NCI-H82 (cell line): ENCODE measurements at places on chromosomes 2 and 18.
A peak's percentile ranks its signal among the peaks of the same experiment; 100 is the strongest.

- no peak for DNase-seq
Observed at GRCh38 chr2:30721241-30721640, 86.0 kb downstream of the CAPN13 start.

- no peak for DNase-seq
Observed at GRCh38 chr2:177400337-177400923, 7.9 kb downstream of the AGPS start.

DNA sequence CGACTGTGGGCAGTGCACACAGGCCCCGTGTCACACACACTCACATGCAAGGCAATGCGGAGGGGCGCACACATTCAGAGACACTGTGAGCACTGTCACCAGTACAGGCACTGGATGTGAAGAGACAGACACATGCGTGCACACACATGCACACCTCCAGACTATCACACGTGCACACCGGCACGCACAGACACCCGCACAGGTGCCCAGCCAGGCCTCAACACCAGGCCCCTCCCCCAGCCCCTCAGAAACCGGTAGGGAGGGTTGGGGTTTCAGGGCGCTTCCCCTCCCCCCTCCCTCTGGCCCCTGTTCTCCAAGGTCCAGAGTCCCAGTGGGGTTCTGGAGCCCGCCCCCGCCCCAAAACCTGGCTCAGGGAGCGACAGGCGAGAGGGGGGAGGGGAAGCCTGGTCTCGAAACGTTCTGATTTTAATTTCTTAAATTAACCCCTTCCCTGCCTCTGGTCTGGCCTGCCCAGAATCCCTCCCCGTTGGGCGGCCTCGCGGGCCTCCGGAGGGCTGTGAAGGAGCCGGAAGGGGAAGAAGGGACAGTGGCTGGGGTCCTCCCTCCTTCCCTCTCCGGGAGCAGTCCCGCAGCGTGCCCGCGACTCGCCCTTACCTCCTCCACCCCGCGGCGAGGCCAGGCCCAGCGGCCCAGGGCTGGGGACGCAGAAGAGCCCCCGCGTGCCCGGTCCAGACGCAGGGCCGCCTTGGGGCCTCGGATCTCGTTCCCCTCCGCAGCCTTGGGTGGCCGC lies 558 bp downstream of the FBXO41 start:
- peak; percentile 58 for DNase-seq

GRCh38 chr18:71899183-71899582 lies 645.0 kb downstream of the CBLN2 start:
- DNase-seq, result no peak

DNA sequence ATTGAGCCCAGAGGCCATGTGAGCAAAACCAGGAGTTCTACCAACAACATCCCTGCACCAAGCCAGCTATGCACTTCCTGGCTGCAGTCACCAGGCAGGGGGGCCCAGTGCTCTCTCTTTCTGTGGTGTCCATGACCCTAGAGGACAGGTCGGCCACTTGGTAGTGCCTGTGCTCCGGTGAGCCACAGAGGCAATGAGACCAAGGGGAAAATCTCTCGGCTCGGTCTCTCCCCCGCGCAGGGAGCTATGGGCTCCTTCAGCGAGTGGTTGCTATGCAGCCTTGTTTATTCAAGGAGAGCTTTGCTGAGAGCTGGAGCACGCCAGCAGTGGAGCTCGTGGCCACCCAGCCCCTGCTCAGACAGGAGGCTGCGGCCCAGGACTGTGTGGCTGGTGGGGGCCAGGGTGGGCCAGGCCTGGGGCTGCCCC lies at the start of gene TOGARAM2:
TOGARAM2 (plus strand) TSS at position 283 of the 426 bp plus-strand sequence. CDS start 13,537 bp downstream, outside the sequence.
- DNase-seq, result no peak

GRCh38 chr2:231679908-231680284 lies 28.4 kb upstream of the PTMA start:
- DNase-seq, result peak; percentile 82

GRCh38 chr2:51919395-51919794 lies 887.5 kb upstream of the NRXN1 start:
- DNase-seq, result no peak

DNA sequence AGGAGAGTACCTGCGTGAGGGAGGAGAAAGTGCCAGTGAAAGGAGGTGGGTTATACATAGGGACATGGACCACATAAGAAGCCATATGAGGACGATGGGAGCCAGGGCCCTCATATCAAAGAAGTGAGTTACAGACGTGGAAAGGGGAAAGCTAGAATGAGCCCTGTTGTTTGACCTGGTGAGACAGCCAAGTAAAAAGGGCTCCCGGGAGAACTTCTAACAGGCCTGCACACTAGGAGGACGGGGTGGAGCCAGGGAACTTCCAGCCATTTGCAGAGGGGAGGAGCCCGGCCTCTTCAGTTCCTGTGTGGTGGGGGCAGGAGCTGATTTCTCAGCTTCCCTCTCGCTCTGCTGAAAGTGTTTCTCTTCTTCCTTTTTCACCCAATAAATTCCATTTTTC lies 84.1 kb upstream of the SLC66A3 start:
- no peak for DNase-seq

DNA sequence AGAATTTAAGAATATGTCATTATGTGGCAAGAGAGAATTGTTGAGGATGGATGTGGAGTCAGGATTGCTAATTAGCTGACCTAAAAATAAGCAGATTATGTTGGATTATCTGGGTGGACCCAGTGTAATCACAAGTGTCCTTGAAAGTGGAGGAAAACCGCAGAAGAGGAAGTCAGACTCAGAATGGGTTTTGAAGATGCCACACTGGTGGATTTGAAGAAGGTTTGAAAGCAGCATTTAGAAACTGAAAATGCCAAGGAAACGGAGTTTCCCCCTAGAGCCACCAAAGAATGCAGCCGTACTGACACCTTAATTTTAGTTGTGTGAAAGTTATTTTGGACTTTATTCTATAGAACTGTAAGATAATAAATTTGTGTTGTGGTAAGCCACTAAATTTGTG lies 41.6 kb upstream of the DPP10 start:
- DNase-seq, result peak; percentile 83

DNA sequence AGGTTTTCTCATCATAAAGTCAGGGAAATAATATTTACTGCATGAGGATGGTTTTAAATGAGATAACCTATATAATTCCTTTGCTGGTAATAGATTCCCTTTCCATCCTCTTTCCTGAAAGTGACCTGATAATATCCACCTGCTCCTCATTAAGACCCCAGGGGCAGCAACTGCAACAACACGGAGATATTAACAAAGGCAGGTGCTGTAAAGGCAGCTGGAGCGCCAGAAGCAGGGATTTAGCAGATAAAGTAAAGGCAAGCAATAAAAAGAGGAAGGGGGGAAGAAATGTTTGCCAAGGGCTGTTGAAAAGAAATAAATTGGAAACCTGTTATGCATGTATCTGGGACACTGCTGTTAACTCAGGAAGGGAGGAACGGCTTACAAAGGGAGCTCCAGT lies 472.6 kb upstream of the KLHL29 start:
- no peak for DNase-seq

GRCh38 chr18:11587432-11587831 lies 22.0 kb upstream of the SLC35G4 start:
- no peak for DNase-seq

DNA sequence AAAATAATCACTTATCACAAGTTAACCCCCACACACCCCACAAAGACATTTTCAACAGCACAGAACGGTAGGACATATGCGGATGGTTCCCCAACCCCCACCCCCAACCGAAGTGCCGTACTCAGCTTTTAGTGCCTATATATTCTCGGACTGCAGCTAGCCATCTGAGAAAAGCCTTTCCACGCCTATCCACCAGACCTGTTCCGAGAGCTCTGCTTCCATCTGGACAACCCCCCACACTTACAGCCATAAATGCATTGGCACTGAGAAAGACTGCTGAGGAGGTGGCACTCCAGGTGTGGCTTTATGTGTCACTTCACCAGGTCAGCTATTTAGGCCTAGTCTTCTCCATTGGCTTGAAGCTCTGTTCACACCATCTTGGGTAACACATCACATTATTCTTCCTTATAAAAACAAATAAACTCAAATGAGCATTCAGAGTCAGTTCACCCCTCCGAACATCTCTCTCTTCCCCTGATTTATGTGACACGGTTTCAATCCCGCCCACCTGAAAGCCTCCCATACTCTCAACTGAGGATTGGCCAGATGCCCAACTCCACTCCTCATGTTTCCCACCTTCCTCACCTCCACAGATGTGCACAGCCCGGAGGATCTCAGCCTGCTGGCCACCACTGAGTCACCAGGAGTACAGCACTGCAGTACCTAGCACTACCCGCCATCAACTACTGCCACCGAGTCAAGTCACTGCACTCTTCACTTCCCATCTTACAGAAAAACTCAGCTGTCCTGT lies 127.4 kb downstream of the CACNB4 start:
- DNase-seq, result no peak

- DNase-seq, result no peak
Observed at GRCh38 chr18:61420218-61420885, 87.1 kb downstream of the CDH20 start.

GRCh38 chr18:60100778-60101177 lies 201.0 kb downstream of the PMAIP1 start:
- no peak for DNase-seq

DNA sequence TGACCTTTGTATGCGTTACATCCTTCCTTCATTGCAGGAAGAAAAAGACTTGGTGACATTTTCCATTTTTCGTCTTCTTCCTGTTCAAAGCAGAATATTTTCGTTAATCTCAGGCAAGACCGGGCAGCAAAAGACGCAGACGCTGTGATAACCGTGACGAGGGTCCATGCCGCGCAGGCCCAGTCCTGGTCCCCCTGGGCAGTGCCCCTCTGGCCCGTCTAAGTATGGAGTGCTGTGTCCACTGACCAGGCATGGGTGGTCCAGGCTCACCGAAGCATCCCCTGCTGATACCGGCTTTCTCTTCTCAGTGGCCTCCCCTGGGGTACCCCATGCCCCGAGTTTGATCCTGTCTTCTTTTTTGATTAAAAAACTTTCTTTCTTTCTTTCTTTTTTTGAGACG lies 135.2 kb upstream of the ASB18 start:
- DNase-seq, result no peak

GRCh38 chr2:95041824-95042442 lies 16.4 kb downstream of the MAL start:
- DNase-seq, result no peak

GRCh38 chr18:25169701-25170100 lies 182.3 kb downstream of the ZNF521 start:
- DNase-seq, result peak; percentile 58

DNA sequence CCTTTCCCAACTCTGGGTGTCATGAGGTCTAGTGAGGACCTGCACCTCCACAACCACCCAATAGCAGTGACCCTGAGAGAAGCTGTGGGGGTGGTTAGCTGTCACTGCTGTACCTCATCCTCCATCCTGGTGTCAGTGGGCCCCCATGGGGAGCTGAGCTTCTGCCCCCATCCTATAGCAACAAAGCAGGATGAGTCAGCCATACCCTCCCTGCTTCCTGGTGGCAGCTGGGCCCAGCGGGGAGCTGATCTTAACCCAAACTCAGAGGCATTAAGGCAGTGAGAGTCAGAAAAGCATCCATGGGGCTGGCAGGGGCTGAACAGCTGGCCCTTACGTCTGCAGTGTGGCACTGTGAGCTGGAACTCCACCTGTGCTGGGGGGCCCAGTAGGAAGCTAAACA lies 247.8 kb upstream of the HDAC4 start:
- DNase-seq, result no peak

GRCh38 chr2:6865346-6866274 lies at the start of gene CMPK2:
CMPK2 (minus strand) TSS chr2:6865907; CDS start chr2:6865696, 211 bp downstream.
- peak; percentile 72 for DNase-seq

DNA sequence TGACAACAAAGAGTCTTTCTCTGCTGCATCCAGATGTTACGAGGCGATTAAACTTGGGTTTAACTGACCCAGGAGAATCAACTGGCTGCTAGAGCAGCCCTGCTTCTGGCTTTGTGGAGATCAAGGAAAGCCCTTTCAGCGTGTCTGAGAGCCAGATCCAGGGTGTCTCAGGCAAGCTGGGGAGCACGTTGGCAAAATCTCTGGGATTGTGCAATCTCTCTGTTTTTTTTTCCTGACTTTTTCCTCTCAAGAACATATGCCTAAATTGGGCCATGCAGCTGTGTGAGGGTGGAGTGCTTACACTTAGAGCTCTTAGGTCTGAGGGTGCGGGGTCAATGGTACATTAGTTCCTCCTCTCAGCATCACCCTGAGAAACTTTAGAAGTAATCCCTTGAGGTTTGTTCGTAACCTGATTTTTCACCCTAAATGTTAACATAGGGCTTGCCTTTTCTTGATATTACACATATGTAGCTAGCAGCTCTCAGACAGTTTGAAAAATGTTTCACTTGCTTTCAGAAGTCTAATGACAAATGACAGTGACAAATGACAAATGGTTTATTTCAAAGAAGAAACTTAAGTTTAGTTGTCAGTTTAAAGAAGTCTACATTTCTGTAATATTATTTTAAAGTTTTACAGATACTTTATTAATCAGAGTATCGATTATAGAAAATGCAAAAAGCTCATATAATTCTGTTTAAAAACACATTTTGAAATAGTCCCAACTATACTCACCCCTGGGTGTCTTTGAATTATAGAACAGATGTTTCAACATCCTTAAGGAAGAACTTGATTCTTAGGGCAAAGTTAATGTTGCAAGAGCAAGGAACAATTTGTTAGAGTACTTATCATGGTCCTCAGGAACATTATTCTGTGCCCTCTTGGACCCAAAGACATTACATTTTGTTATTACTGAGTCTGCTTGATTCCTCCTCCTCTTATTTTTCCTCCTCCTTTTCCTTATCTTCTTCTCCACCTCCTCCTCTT lies 38.4 kb upstream of the ZSWIM2 start:
- DNase-seq, result peak; percentile 10

DNA sequence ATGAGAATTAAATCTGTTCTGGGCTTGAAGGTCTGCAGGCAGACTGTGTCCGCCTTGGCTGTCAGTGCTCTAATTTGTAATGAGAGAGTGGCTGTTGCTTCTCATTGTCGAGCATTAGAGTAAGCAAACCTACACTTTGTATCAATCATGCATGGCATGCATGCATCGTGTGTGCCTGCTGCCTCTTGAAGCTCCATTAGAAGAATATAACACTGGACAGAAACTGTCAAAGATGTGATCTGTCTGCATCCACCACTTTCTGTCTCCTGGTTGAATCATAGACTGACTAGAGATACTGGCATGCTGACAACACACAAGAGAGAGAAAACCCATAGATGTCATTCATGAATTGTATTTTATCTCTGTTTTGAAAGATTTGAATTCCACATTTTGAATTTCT lies 275.0 kb upstream of the NXPH2 start:
- no peak for DNase-seq

DNA sequence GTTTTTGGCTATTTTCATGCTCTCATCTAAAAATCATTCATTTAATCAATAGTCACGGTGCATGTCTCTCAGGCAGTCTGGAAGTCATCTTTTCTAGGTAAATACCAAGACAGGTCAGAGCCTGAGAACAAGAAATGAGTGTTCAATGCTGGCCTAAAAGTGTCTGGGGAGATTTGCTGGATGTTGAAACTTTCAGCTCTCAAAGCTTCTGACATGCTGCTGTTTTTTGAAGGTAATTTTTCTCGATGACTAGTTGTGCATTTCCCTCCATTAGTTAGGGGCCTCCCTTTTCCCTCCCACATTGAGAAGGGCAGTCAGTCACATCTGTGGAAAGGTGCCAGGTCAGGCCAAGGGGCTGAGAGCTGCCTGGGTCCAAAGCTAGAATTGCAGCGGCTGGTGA lies 115.6 kb downstream of the LPIN1 start:
- DNase-seq, result no peak

DNA sequence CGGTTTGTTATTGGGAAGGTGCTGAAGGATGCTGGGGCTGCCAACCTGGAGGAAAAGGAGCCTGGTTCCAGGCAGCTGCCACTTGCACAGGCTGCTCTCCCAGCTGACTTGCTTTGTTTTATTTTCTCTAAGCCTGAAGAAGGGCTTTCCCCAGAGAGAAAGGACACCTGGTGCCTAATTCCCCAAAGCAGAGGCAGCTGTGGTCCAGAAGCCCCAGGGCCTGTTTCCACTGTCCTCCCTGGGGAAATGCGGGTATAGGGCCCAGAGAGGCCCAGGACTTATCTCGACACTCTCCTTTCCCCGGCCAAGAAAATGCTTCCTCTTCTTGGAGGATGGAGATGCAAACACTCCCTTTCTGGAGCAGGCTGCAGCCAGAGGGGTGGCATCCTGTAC lies 30.1 kb downstream of the INO80C start:
- DNase-seq, result peak; percentile 87
